Renal cortex interstitium (tissue), 15 donors: ENCODE measurements at places on chromosomes 7 and 10. TPM values are rescaled to one million over a fixed set of nuclear protein-coding genes. Genes with fewer than 3 reads are reported as not detected.

DNA sequence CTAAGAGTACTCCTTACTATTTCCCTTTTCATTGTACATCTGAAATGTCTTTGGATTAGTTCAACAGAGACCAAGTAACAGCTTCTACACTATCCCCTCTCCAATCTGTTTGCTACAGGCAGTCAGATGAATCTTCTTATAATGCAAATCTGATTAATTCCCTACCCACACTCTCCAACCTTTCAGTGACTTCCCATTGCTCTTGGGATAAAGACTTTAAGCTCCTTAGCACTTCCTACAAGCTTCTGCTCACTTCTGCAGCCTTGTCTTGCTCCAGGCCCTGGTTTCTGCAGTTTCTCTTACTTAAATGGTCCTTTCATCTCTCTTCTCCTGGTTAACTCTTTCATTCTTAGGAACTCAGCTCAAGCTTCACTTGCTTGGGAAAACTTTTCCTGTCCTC lies 65.2 kb upstream of the FEZF1 start:
- no peak for DNase-seq

DNA sequence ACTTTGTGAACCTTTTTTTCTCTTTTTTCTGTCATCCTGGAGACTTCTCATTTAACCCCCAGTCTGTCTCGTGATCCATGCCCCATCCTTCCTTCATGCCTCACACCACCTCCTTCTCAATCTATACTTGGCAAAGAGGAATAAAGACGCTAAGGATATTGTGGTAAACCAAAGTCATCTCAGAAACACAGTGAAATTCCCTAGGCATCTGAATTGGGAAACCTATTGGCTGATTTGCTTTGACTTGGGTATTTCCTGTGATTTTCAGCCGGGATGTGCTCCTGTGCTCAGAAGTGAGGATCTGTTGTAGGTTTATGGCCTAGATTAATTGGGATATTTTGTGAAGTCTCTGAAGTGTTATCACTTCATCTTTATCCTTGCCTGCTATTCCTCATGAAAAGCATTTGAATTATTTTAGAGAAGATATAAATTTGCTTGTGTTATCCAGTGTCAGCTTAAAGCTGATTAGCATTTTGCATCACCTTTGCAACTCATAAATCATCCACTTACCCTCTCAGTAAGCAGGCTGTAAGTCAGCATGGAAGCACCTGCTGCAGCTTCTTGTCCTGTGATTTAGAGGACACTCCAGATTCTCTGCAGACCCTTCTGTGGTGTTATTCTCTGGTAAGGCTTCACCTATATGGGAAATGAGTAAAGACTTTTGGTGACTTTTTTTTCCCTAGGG lies 138.0 kb downstream of the AUTS2 start:
- no peak for DNase-seq

The PNLIPRP2 gene
- polyA plus RNA-seq, result not detected

DNA sequence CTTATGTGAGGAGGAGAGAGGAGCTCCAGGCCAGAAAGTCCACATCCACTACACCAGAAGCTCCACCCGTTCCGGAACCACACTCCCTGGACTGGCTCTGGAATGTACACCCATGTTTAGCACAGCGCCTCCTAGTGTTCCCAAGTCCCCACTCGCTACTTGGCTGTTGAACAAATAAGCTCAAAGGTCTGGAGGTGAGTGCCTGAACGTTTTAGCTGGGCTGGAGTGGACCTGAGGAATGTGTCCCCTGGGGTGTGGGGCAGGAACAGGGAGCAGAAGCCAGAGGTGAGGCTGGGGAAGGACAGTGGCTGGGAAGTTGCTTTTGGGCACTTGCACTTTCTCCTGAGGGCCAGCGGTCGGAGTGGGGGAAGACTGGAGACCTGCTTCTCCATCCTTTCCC lies 164.1 kb upstream of the CDCA7L start:
- no peak for DNase-seq

- DNase-seq, result no peak
These were observed 132.3 kb upstream of the C7orf33 start for GRCh38 chr7:148458263-148458662.

The H2BK1 gene
- not detected for polyA plus RNA-seq

The SLC18A2 gene
- 1.1 TPM for polyA plus RNA-seq

The NCF1 gene
- polyA plus RNA-seq, result 1.6 TPM

The ASIC3 gene
- 1.3 TPM for polyA plus RNA-seq
